ENCODE measurements at places on chromosomes 5 and 9. TPM values are rescaled to one million over a fixed set of nuclear protein-coding genes. Genes with fewer than 3 reads are reported as not detected.

GRCh38 chr9:91766315-91767069, 183.5 kb downstream of the ROR2 start:
- H3K4me3 ChIP-seq: no peak overlapping the region
- H3K27ac ChIP-seq: no peak overlapping the region
- no peak for DNase-seq
- no peaks in the 10 kb centered on the region for H3K36me3 ChIP-seq

DNA sequence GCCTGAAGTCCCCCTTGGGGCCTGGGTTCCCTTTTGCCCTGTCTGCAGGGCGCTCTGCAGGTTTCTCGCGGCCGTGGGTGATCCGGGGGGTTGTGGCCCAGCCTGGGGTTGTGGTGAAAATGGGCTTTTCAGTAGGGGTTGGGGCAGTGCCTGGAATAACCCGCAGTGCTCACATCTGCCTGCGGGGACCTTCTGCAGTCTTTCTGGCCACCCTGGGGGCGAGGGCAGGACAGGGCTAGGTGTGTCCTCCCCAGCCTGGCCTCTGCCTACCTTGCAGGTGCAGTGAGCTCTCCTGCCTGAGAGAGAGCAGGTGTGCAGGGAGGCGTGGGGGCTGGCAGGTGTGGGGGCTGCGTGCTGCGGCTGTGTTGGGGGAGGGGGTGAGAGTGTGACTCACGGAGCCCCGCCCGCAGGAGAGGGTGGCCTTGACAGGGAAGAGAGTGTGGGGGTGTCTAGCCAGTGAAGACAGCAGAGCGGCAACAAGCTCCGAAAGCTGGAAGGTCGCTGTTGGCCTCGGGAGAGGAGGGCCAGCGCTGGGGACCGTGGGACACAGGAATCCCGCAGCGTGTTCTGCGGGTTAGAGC, 131.4 kb downstream of the MRPL36 start:
- no peak overlapping the region for H3K27ac ChIP-seq
- H3K36me3 ChIP-seq: no peaks in the 10 kb centered on the region
- peaks cover 93% of the 10 kb centered on the region for H3K27me3 ChIP-seq
- DNase-seq: no peak
- no peak overlapping the region for H3K4me3 ChIP-seq

The PROB1 gene
- 46.3 TPM for total RNA-seq

The C9orf78 gene
- total RNA-seq: 30.0 TPM

Data from left ventricle myocardium inferior (tissue), 1 donor.